NCI-H1436 (cell line): ENCODE measurements at places on chromosomes 2 and 18.
A peak's percentile ranks its signal among the peaks of the same experiment; 100 is the strongest.

DNA sequence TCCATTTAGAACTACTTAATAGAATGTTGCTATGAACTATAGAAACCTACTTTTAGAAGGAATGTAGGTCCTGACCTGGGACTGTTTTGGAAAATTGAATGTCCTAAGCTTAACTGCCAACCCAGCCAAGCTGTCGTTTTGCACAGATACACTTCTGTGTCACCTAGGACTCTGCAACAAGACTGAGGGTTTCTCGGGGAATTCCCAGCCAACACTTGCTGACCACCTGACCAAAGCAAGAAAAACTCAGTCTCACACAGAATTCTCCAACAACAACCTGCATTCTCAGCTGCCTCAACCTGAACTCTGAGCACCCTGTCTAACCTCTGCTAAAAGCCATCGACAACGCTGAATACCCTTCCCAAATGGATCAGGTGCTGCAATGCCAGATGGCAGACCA lies 128.2 kb downstream of the SS18 start:
- no peak for DNase-seq

GRCh38 chr2:203972066-203972465 lies 35.5 kb downstream of the ICOS start:
- no peak for DNase-seq

GRCh38 chr2:866009-866680 lies 84.5 kb upstream of the SNTG2 start:
- DNase-seq, result no peak

DNA sequence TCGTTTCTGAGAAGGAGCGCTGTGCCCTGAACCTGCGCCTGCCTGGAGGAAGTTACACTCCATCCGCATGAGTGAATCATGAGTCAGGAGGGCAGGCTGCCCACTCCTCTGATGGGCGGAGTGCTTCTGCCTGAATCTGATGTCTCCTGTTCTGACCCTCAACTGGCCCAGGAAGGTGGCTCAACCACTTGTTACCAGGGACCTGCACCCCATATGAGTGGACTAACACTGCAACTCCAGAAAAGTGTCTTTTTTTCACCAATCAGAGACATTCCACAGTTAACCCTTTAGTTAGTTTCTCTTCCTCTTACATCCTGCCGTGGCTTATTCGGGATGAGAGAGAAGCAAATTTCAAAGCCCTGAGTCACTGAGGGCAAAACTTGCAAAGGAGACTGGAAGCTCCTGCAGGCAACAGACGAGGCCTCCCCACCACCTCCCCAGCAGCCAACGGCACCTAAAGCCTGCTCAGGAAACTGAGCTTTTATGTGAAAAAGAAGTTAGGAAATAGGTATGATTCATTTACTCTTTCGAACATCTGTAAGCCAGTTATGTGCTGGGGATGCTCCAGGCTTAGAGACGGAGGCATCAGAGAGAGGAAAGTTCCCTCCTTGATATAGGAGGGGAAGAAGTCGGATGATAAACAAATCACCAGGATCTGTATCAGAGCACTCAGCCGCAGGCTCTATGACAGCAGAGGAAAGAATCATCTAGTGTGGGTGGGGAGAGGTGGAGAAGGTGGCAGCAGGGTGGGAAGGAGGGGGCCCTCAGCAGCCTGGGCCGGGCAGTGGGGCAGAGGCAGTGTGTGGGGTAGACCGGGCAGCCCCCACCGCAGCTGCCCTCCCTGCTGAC lies 30.9 kb downstream of the MBP start:
- DNase-seq, result no peak

- peak; percentile 67 for DNase-seq
These were observed 420.2 kb upstream of the CHST9 start for GRCh38 chr18:27605107-27605834.

DNA sequence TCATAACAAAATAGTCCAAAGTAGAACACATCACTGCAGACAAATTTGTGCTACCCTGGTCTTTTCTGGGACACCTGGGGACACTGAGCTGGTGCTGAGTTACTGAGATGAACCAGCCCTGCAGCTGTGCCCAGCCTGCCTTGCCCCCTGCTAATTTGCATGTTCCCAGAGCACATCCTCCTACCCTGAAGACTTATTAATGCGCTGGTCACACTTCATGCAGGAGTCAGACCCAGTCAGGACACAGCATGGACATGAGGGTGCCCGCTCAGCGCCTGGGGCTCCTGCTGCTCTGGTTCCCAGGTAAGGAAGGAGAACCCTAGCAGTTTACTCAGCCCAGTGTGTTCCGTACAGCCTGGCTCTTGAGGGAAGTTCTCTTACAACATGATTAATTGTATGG lies 1518.3 kb downstream of the RPIA start:
- DNase-seq, result no peak

DNA sequence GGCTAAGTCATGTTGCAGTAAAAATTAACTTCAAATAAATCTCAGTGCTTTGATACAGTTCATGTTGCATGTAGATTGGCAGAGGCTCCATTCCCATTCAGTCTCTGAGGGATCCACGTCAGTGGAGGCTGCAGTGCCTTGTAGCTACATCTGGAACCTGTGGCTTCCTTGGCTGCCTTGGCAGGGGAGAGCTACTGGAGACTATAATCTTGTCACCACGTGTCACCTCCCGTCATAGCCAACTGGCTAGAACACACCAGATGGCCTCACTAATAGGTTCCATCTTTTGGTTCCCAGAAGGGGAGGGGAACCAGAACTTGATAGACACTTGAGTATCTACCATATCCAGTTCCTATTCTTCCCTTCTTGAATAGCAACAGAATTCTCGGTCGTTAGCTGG lies 28.4 kb downstream of the E2F6 start:
- no peak for DNase-seq
